ENCODE measurements at places on chromosomes 6 and 20.

DNA sequence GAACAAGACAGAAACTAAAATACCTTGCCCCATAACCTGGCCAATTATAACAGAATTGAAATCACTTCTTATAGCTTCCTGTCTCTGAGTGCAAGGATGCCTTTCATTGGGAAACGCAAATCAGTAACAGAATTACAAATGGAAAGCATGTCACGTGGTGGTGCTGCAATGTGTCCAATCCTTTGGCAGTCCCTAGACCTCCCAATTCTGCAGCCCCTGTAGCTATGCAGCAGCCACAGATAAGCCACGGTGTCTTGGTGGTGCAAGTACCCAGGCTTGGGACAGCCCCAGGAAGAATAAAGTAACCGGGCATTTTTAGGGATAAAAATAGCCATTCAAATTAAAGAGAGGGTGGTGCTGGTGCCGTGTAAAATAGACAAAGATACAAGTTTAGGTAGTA lies 134.6 kb upstream of the CCN2 start:
- no peak for DNase-seq

DNA sequence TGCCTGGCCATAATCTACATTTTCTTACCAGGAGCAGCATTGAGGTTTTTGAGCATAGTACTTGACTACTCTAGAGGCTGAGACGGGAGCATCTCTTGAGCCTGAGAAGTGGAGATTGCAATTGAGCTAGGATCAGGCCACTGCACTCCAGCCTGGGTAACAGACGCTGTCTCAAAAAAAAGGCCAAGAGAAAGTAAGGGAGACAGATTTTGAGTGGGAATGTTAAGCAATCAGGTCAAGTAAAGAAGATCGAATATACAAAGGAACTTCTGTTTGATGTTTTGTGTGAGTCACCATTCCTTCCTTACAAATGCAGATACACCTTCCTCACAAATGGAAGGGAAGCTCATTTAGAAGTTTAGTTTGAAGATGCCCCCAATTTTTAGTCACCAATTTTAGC lies 4.4 kb downstream of the PNRC1 start:
- DNase-seq, result no peak

GRCh38 chr6:46220352-46221221 lies 49.8 kb upstream of the ENPP5 start:
- no peak for DNase-seq

- no peak for DNase-seq
These were observed 295.3 kb upstream of the FOXQ1 start for GRCh38 chr6:1016329-1017302.

DNA sequence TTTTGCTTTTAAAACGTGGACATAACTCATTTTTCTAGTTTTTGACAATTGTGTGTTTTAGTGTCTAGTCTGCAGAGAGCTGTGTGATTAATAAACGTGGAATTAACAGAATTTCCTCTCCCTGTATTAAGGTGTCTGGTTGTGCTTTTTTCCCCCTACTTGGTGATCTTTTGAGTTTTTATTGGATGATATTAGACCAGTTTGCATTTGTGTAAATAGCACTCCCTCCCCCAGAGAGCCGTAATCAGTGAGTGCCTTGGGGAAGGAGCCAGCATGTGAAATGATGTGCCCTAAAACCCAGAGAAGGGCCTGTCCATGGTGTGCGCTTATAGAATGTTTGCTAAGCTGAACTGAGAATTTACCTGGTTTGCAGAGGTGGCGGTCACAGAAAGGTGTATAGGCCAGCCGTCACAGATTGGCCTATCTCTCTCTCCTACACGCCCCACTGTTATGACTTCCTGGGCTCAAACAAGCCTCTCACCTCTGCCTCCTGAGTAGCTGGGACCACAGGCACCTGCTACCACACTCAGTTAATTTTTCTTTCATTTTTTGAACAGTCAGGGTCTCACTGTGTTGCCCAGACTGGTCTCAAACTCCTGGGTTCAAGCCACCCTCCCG lies 42.4 kb downstream of the ALDH5A1 start:
- no peak for DNase-seq

DNA sequence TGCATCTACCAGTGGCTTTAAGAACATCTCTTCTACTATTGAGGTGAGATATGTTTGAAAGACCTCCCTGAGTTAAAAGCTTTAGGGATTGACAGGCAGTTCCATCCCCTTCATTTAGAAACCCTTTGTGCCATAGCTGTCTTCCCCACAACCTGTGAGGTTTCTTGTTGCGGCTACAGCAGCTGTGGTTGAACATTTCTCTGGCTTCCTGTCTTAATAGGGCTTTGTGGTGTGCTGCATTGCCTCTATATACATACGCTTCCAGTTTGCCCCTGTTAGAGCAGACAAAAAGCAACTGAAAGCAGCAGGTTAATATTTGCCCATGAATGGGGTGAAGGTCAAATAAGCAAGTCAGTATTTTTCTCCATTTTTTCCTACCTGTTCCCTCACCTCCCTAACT lies 210.2 kb downstream of the TMEM200A start:
- DNase-seq, result no peak

- no peak for DNase-seq
These were observed 4.1 kb downstream of the PAQR8 start for GRCh38 chr6:52365866-52366540.

GRCh38 chr6:56938649-56939191 lies 16.2 kb upstream of the BEND6 start:
- DNase-seq, result peak; percentile 90

- peak; percentile 42 for DNase-seq
These were observed 46.4 kb upstream of the POU3F2 start for GRCh38 chr6:98787961-98788360.

DNA sequence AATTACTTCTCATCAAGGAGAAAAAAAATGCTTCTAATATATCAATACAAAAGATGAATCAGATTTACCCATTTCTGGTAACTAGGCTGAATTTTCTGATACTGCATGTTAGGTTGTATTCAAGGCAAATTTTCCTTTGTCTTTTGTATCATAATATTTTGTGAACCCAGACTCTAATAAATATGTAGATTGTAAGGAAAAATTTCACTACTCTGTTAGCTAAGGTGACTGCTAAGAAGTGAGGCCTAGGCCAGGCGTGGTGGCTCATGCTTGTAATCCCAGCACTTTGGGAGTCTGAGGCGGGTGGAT lies 12.7 kb downstream of the TP53INP2 start:
- no peak for DNase-seq

GRCh38 chr6:3471711-3472110 lies 14.9 kb upstream of the SLC22A23 start:
- DNase-seq, result no peak

GRCh38 chr6:33962246-33963027 lies 158.6 kb upstream of the MLN start:
- no peak for DNase-seq

DNA sequence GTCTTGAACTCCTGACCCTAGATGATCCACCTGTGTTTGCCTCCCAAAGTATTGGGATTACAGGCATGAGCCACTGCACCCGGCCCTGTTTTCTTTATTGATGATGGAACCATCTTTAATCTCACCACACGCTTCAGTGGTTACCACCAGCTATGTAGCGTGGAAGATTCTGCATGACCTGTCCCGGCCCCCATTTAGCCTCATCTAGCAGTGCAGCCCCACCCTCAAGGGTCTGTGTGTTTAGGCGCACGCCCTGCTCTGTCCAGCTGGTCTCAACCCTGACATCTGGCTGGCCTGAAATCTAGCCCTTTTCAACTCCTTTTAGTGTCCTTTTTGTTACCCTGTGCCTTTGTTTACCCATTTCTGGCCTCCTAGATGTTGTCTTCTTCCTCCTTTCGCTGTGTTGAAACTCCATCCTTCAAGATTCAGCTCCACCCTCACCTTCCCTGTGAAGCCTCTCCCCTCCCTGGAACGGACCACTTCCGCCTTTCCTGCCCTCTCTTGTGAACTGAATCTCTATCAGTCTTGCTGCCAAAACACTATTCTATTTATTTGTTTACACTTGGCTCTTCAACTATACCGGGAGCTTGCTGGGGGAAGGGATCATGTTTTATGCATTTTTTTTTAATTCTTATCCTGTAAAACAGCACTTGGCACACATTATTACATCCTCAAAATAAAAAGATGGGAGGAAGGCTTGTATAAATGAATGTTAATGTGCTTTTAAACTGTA lies 101.0 kb upstream of the MTHFD1L start:
- DNase-seq, result no peak

- DNase-seq, result no peak
These were observed 2.4 kb upstream of the ZBTB24 start for GRCh38 chr6:109485266-109485935.

- no peak for DNase-seq
These were observed 291.1 kb downstream of the ADGRG6 start for GRCh38 chr6:142592876-142593275.

- DNase-seq, result no peak
These were observed 73.5 kb downstream of the EFHC1 start for GRCh38 chr6:52493669-52494068.

- no peak for DNase-seq
These were observed 31.1 kb downstream of the NTSR1 start for GRCh38 chr20:62739581-62740285.

DNA sequence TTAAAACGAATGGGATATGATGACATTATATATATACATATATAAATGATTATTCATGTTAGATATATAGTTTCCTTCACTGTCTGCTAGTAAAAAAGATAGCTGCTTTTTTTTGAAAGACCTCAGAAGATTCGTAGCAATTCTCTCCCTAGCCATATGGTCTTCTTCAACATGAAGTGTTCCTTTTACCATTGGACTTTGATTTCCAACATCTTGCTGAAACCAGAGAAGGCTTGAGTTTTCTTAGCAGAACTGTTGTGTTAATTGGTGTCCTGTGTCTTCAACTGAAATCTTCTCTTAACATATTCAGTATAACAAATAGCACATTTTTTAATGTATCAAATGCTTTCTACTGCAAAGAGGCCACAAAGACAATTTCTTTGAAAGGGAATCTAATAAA lies 55.3 kb downstream of the FNDC1 start:
- DNase-seq, result no peak

- DNase-seq, result no peak
These were observed at the start of gene MTCL3 for GRCh38 chr6:127518710-127519468. Gene MTCL3, minus strand, starts transcription at chr6:127519335.

- no peak for DNase-seq
These were observed 221.6 kb upstream of the HS3ST5 start for GRCh38 chr6:114564302-114564933.

DNA sequence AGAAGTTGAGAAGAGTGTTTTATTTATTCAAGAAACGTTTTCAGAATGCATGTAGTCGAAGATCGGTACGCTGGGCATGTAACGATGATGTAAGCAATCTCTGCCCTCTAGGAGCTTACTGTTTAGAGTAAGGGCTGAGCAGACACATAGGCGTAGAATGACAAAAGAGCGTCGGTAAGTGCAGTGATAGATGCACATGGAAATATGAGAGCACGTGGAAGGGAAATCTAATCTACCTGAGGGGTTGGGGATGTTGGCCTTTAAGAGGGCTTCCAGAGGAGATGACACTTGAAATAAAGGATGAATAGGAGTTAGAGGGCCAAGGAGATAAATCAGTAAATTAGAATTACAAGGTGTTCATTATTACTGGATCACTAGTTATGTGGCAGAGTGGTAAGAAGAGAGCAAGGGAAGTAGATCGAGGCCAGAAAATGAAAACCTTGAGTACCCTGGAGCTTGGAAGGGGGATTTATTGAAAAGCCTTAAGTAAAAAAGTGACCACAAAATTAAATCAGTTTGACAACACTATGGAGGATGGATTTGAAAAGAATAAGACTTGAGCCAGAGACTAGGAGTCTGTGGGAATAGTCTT lies 782 bp downstream of the TRMT11 start:
- no peak for DNase-seq

DNA sequence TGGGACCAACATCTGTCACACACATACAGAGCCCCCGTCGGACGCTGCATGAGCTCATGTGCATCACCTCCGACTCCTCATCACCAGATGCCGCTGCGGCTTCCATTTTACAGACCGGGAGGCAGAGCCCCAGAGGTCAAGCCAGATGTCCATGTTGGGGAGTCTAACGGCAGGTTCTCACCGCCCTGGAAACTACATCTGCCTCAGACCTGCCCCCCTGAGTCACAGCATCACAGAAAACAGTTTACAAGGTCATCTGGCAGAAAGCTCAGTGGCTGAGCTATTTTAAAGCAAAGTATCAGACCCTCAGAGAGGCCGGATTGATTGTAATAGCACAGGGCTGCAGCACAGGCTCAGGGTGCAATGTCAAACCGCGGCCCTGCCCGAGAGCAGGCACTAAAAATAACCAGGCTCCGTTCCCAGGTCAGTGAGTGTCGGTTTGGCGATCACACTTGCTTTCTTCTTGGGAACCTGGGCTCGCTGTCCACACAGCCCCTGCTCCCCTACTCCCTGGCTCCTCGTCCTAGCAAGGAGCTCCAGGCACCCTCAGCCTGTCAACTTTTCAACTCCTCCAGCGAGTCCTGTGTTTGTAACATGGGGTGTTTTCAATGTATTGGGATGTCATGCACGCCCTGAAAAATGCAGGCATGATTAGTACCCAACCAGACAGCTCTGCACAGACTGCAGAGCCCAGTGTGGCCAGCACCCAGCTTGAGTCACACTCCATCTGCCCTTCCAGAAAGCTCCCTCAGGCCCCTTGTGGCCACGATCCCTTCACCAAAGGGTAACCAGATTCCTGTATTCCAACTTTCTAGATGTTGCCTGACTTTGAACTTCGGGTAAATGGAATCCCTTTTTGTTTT lies 264.5 kb downstream of the CDH4 start:
- DNase-seq, result no peak

DNA sequence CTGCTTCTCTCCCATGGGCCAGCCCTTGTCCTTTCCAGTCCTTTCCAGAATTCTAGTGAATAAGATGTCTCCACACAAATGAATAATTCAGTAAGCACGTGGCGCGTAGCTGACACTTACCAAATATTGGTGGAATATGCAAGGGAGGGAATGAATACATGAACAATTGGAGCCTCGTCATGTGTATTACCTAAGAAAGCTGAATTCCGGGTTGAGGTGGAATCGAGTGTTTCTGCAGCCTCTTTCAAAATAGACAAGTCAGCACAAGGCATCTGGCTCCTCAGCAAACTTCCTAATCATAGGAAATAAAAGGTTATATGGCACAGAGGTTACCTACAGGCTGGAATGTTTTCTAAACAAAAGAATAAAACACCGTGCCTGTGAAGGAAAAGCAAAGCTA lies 47.0 kb upstream of the NT5E start:
- no peak for DNase-seq

- DNase-seq, result no peak
These were observed 28.2 kb downstream of the MRAP2 start for GRCh38 chr6:84061613-84062398.

DNA sequence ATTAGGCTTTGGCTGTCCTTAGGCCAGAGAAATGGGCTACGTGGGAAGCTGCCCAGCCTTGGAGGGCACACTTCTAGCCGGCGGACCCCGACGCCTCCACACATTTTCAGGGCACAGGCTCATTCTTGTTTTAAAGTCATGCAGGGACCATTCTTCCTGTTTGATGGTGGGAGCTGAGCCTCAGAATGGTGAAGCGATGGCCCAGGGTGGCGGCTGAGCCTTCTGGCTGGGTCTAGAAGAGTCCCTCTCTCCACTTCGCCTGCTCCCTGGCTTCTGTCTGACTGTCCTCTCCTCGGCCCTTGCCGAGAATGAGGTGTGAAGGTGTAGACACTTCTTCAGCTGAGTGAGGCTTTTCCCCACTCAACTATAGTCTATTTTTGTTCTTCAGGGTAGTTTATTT lies 114.4 kb downstream of the SULF2 start:
- no peak for DNase-seq
